ENCODE measurements at places on chromosomes 13 and 19. TPM values are rescaled to one million over a fixed set of nuclear protein-coding genes. Genes with fewer than 3 reads are reported as not detected.

GRCh38 chr13:79803296-79803695, 322.3 kb downstream of the NDFIP2 start:
- DNase-seq: no peak

DNA sequence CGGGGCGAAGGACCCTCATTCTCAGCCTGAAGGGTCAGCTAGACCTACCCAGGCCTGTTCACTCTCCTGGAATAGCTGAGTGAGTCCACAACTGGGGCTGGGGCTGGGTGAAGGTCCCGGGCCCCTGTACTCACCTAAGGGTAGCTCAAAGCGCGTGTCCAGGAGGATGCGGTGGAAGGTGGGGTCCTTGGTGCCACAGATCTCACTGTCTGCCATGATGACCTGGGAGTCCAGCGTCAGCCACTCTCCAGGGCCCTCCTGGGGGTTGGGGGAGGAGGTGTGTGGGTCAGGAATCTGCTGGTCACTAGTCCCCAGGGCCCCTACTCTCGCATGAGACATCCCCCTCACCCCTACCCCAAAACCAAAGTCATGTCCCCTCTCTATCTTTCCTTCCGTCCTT, 18.7 kb downstream of the UNC13A start:
- no peak for DNase-seq

- DNase-seq: no peak
Observed at GRCh38 chr19:17183858-17184321, 31.3 kb upstream of the USE1 start.

The PSMD8 gene
- total RNA-seq: 222 TPM

The GPR183 gene
- 13.7 TPM for total RNA-seq

The MZT1 gene
- 5.5 TPM for total RNA-seq

GRCh38 chr19:49387936-49388372, at the start of gene KASH5:
TSS of gene KASH5 (plus strand) at chr19:49388249. CDS start at chr19:49390884, 2,635 bp downstream.
- DNase-seq: peak; percentile 55

DNA sequence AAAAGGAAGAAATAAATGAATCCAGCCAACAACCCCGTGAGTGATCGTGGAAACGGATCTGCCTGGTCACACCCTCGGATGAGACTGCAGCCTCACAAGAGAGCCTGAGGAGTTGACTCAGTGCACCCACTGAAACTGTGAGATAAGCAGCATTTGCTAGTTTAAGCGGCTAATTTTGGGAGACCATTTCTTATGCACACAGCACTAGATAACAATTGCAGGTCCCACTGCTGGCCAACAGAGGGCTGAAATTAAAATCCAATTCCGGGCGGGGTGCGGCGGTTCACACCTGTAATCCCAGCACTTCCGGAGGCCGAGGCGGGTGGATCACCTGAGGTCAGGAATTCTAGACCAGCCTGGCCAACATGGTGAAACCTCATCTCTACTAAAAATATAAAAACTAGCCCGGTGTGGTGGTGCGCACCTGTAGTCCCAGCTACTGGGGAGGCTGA, 3.6 kb downstream of the UQCR11 start:
- no peak for DNase-seq

The KISS1R gene
- not detected for total RNA-seq

GRCh38 chr13:113146750-113147149, 11.7 kb upstream of the PROZ start:
- peak; percentile 66 for DNase-seq

The BLVRB gene
- total RNA-seq: 149 TPM

DNA sequence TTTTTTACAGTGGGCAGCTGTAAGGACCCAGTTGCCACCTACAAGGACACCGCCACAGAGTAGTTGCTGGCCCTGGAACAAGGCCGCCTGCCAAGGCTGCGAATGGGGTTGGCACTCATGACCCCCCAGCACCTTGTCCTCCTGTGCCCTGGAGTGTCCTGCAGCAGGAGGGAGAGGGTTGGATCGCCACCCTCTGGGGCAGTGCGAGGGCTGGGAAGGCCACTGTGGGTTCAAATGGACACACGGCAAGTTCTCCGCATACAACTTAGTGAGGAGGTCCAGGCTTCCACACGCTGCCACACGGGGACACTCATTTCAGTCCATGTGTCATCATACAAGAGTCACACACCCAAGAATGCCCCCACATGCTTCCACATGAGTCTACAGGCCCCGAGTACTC, 978 bp downstream of the KLK8 start:
- no peak for DNase-seq

The MBD3L2 gene
- total RNA-seq: not detected

DNA sequence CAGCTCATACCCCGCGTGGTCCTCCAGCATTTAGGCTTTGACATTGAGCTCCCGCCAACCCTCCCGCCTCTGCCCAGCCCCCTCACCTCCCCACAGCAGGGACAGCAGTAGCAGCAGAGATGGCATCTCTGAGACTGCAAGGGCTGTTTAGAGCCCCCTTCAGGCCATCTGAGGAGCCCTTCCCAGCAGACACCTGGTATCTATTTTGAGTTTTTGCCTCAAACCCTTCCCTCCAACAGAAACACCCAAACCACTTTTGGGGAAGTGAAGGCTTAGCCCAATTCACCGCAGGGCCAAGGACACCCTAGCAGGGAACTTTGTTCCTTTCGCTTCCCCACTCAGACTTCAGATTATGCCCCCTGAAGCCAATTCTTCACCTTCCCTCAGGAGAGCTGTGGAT, 6.3 kb upstream of the ZNF175 start:
- no peak for DNase-seq

DNA sequence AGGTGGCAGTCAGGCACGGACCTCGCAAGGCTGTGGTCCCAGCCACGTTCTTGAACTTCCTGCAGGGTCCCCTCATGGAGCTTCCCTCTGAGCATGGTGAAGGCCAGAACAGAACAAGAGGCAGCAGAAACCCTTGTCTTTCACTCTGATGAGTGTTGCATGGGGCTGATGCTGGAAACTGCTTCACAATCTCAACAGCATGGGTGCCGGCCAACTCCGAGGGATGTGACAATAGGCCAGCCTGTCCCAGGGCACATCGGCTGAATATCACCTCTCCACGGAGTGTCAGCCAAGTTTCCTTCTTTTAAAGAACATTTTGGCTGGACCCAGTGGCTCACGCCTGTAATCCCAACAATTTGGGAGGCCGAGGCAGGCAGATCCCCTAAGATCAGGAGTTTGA, 173.9 kb downstream of the FOXO1 start:
- peak; percentile 78 for DNase-seq

The IGLON5 gene
- not detected for total RNA-seq

The TBXA2R gene
- 1.2 TPM for total RNA-seq

DNA sequence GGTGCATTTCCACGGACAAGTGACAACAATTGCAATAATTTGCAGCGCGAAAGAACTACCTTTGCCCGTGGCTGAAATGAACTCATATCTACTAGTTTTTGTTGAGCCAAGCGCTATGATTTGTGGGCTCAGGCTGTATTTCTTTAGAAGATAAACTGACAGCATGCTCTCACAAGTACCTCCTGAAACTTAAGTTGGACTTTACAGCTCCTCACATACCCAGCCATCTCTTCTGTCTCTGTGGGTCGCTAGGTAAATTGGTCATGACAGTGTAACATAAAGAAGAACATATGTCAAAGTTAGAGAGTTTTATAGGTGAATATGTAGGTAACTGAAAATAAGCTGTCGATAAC, 839 bp downstream of the COG6 start:
- no peak for DNase-seq

The SLC25A42 gene
- total RNA-seq: 8.8 TPM

The C1QTNF9 gene
- 0.53 TPM for total RNA-seq

The NLRP7 gene
- not detected for total RNA-seq

DNA sequence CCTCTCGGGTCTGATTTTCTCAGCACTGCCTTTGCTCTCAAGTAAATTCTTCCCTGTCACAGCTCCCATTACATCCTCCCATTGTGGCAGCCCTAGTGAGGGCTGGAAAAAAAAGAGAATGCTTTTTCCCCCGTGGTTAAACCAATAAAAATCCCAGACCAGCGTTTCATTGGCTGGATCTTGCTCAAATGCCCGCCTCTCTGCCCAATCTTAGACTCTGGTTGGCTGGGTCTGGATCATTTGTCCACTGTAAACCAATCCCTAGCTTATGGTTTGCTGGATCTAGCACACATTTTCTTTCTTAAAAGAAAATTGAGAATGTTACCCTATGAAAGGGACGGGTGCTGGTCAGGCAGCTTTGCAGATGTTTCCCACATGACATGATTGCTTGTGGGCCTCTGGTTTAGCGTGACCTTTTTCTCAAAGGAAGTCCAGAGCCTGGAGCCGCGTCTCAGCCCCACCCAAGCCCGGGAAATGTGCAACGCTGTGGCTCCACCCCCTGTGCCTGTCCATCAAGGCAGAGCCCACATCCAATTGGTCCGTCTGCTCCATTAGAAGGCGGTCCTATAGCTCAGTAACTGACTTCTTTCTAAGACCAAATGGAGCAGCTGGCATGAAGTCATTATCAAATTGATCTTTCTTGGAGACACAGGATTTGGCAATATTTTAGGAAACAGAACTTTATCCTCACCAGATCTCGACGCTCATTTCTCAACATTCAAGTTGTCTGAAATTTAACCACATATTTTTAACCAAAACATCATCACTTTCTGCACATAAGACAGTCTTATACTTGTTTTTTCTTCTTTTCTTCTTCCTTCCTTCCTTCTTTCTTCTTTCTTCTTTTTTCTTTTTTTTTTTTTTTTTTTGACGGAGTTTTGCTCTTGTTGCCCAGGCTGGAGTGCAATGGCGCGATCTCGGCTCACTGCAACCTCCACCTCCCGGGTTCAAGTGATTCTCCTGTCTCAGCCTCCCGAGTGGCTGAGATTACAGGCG, 2.6 kb upstream of the MCEMP1 start:
- DNase-seq: peak; percentile 94

GRCh38 chr19:17121736-17122293, 46.2 kb downstream of the MYO9B start:
- no peak for DNase-seq
